ENCODE measurements at places on chromosomes 7 and 10.

DNA sequence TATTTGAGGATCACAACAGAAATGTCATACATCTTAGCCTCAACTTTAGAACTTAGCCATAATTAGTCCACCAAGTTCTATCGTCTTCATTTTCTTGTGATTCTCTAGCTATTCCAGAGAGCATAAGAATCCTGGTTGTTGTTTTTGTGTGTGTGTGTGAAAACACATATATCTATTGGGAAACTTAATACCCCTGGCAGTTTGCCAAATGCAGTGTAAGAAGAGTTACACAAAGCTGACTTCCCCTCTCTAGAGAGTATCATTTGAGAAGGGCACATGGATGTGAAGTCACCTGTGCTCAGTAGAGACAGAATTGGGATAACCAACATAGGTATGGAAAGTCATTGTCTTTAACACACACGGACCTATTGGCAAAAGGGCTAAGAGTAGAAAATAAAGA lies 19.3 kb downstream of the FOXI2 start:
- no peak for DNase-seq

- no peak for DNase-seq
Observed at GRCh38 chr7:80720146-80720545, 81.7 kb downstream of the CD36 start.

GRCh38 chr10:58574058-58574457 lies 61.4 kb downstream of the BICC1 start:
- DNase-seq: no peak

DNA sequence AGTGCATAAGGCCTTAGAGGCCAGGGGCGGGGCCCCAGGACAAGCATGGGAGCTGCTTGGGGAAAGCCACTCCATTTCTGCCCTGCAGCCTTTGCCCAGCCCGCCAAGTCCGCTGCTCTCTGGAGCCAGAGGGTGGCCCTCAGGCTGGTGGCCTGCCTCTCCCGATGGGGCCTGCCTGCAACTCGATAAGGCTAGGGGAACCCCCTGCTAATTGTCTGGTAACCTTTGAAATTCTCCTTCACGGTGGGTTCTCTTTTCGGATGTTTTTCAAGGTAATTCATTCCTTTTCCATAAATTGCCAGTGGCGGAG lies 94.9 kb downstream of the ZMIZ1 start:
- DNase-seq: no peak

GRCh38 chr10:4046712-4047354 lies 261.8 kb upstream of the KLF6 start:
- DNase-seq: no peak

Measured in stimulated activated CD4-positive, alpha-beta T cell treated with anti-CD3 and anti-CD28 coated beads, Interleukin-1b, Interleukin-23, amount 100 ng/mL, for 24 hours (primary cell).